Effector memory CD4-positive, alpha-beta T cell (primary cell): ENCODE measurements at places on chromosomes 6 and 20.

- DNase-seq: peak; percentile 8
These were observed 916 bp downstream of the TRIM27 start for GRCh38 chr6:28922821-28923317.

GRCh38 chr6:166769648-166770047 lies 142.6 kb upstream of the RPS6KA2 start:
- no peak for DNase-seq

DNA sequence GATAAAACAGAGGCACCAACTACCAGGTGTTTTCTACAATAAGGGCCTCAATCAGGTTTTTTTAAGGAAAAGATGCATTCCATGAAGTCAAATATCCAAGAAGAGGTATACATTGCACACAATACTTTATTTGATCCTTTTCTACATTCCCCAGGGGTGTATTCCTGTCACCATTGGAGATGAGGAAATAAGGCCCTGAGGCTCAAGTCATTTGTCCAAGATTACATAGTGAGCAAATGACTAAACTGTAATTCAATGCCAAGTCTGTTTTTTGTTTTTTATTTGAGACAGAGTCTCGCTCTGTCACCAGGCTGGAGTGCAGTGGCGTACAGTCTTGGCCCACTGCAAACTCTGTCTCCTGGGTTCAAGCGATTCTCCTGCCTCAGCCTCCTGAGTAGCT lies 69.2 kb upstream of the CDYL start:
- DNase-seq: no peak

- peak; percentile 34 for DNase-seq
These were observed 19.4 kb upstream of the MRGBP start for GRCh38 chr20:62776692-62777527.

DNA sequence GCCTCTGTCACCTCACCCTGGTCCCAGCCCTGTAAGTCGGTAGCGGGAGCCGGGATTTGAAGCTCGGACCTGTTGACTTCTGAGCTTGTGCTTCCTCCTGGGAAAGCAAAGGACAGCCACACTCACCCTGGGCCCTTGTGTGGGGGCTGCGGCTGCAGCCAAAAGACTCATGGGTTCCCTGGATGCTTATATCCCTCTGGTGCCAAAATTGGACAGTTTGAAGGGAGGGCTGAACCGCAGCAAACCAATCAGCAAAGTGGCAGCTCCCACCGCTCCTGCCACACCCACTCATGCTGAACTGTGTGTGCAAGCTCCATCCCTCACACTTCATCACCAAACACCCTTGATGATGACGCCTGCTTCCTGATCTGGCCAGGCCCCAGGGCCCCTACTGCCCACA lies 3.9 kb upstream of the CCN5 start:
- no peak for DNase-seq

DNA sequence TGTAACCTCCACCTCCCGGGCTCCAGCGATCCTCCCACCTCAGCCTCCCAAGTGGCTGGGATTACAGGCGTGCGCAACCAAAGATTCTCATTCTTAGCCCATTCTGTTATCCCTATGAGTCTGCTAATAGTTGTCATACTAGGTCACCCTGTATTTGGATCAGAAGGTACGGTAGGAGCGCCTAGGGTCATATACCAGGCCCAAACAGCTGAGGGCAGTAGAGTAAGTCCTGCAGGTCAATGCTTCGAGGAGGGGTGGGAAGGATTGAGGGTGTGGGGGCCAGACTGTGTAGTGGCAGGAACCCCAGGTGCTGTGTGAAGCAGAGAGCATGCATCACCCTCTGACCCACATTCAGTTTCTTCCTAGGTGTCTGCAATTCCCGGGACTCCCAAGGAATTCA lies 22.7 kb upstream of the POU5F1 start:
- DNase-seq: no peak

- no peak for DNase-seq
These were observed 70.9 kb upstream of the PLEKHG1 start for GRCh38 chr6:150528648-150529285.

- DNase-seq: no peak
These were observed 1846.5 kb upstream of the DEFB115 start for GRCh38 chr20:29410806-29411457.

DNA sequence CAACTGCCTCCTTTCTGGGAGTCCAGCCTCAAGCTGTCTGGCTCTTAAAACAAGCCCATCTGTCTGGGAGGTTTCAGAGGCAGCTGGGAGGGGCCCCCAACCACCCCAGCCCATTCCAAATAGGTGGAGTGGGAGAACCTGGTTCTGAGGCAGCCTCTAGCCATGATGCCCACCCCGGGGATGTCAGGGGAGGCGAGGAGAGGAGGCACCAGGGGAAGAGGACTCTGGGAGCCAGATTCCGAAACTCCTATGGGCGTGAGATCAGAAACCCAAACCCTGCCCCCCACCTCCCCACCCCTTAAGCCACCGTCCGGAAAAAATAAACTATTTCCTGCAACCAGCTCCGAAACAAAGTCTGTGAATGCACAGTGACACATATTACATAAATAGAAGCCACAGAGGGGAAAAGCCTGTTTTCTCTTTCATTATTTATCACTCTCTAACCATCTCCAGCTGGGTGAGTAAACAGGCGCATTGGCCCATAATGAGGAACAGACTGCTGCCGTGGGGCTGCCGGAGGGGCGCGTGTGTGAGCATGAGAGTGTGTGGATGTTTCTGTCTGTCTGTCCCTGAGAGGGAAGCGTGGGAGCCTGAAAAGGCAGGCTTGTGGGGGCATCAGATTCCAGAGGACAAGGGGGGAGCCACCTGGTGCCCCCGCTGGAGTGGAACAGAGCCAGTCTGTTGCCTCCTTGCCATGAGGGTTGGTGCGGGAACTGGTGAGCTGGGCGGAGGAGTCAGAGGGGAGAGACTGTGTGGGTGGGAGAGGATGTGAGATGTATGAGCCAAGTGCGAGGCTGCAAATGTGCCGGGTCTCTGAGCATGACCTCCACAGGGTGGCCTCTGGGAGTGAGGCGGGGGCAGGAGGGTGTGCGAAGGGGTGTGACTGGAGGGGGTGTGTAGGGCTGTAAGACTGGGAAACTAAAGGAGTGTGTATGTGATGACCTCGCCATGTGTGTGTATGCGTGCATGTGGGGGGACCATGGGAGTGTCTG lies 14.3 kb upstream of the FOXP4 start:
- no peak for DNase-seq

GRCh38 chr6:92806254-92806653 lies 613.1 kb downstream of the EPHA7 start:
- DNase-seq: no peak

DNA sequence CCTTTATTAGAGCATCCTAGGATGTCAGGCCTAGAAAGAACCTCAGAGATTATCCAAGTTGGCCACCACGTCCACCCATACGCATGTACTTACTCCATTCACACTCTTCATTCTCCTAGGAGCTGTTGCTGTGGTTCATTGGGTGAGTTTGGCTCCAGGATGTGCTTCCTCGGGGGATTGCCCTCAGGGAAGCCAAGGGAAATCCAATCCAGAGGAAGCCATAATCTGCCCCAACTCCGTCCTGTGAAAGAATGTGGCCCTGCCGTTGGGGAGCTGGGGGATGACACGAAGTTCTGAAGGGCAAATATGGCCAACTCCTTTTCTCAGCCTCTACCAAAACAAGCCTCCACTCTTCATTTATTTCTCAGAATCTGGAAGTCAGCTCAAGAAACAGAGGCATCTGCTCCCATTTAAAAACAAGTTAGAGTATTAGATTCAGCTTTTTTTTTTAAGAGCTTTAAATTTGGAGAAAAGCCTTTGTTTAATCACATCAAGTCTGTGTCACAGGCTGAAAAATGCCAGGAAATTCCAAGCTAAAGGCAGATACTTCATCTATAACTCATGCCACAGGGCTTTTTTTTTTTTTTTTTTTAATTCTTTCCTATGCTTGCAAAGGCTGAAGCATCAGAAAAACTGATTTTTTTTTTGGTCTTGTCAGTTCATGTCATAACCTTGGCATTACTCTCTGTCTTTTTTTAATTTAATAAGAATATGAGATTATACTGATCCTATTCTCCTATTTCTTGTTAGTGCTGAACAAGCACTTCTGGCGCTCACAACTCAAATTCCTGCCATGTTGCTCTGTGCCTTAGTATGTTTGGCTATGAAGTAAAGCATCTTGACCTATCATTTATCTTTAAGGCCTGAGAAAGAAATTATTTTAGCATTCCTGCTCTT lies 480.9 kb upstream of the MARCKS start:
- DNase-seq: no peak

DNA sequence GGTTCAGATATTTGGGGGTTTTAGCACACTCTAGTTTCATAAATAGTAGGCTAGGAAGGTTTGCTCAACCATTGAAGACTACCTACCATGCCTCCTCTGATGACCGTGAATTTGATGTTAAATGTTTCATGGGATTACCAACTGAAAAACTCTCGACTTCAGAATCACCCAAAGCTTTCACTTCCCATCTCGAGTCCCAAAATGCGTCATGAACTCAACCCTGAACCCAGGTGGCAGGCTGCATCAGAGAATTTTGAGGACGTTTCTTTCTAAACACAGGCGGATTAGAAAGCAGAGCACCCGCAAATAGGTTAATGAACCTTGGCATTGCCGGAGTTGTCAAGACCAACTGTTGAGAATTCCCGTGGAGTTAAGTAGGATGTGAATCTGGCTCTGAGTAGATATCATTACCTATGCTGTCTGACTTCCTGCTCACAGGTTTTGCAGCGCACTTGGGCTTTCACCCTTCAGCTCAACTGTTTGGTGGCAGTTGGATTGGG lies 98.4 kb upstream of the ADTRP start:
- DNase-seq: no peak

DNA sequence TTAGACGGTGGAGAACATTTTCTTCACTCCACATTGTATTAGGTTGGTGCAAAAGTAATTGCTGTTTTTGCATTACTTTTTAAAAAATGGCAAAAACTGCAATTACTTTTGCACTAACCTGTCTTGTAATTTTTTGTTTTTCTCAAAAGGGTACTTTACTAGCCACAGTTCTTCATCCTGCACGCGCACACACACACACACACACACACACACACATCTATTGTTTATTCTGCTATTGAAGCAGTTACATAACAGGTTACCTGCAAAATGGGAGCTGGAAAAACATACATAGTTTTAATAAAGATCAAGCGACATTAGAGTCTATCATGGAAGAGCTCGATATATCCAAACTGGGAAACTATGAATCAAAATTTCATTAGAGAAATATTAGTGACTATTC lies 235.2 kb downstream of the SIM1 start:
- DNase-seq: no peak

DNA sequence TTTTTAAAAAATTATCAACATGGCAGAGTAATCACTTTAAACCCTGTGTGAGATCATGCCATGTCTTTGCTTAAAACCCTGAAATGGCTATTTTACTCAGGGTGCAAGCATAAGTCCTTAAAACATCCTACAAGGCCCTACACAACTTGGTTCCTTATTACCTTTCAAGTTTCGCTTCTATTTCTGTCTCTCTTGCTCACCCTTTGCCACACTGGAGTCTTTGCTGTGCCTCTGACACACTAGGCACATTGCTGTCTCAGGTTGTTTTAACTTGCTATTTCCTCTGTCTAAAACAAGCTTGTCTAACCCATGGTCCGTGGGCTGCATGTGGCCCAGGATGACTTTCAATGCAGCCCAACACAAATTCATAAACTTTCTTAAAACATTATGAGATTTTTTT lies 55.6 kb downstream of the KIAA0408 start:
- DNase-seq: no peak

- DNase-seq: no peak
These were observed 62.2 kb upstream of the DDR1 start for GRCh38 chr6:30821862-30822784.

DNA sequence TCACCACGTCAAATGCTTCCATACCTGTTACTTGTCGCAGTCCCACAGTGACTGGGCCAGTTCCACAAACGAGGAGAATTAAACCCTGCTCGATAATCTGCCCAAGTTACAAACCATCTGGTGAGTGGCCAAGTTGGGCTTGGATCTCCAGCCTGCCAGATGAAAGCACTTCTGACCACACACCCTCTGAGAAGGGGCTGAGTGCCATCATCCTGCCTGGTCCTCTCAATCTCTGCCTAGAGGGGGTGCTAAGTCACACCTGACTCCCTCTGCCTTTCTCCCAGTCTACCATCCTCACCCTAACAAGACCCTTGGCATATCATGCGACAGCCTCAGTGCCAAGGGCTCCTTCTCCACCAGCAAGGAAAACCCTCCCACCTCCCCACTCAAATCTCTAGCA lies 15.8 kb downstream of the RRP36 start:
- DNase-seq: no peak
